Stimulated activated CD8-positive, alpha-beta memory T cell treated with anti-CD3 and anti-CD28 coated beads, Interleukin-4, amount 100 ng/mL, for 4 hours (primary cell): ENCODE measurements at places on chromosomes 1 and 21.

- no peak for DNase-seq
These were observed 113.4 kb downstream of the GRIK3 start for GRCh38 chr1:36920801-36921405.

- DNase-seq, result no peak
These were observed 39.3 kb downstream of the TCP10L start for GRCh38 chr21:32545948-32546441.

DNA sequence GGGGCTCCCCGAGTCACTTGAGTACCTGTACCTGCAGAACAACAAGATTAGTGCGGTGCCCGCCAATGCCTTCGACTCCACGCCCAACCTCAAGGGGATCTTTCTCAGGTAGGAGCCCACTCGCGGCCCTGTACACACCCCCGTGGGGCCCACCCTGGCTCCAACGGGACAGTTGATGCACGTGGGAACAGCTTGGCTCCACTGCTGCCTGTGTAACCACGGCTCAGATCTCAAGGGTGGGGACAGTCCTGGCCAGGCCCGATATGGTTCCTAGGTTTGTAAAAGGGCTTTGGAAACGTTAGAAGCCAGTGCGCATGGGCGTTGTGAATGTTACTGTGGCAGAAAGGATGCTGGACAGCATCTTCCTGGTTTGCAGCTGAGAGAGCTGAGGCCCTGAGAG, 18.8 kb downstream of the PODN start:
- no peak for DNase-seq

DNA sequence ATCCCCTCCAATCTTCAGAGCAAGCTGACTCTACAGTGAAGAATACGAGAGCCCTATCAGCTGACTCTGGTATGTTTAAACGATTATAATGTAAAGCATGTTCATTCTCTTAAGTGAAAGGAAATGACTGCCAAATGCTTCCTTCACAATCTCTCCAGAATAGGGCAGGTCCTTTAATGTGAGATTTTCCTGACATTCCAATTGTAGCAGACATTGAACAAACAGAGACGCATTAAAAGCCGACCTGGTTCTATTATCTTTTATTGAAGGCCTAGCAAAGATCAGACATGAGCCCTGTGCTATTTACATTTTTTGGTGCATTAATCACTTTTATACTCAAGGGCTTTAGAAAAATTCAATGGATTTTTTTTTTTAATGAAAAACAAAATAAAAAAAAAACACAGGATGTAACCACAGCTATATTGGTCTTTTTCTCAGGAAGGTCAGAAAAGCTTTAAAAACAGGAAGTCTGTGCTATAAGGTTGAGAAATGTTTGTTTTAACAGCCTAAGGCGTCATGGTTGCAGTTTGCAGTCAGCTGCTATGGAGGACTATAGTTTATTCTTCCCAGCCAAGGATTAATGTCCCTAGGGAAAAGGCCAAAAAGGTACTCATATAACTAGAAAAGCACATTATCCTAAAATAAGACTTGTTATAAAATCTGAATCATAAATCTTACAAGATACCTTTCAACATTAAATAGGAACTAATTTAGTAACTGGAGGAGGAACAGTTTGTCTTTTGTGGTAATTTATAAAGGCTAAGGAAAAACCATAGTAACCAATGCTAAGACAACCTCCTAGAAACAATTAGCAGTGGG, 104.8 kb downstream of the RERE start:
- no peak for DNase-seq
